ENCODE measurements at places on chromosomes 2 and 18.

GRCh38 chr2:204557604-204558003 lies 12.3 kb downstream of the PARD3B start:
- DNase-seq = no peak

DNA sequence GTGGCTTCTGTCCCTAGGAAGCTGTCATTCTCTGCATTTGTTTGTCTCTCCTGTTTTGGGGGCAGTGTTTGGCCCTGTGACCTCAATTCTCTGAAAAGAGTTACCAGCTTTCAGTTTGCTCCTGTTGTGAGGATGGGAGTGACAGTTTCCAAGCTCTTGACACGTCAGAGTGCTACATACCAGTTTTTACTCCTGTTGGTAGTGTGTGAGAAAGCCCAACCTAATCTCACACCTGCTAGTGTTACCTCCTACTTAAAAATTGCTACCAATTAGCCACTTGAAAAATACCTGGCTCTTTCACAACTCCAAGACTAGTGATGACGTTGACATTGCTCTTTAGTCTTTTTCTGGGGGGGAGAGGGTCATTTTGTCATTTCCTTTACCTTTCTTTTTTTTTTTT lies 14.1 kb downstream of the SKA1 start:
- no peak for DNase-seq

- no peak for DNase-seq
Measured at GRCh38 chr18:13290856-13291271, 72.3 kb downstream of the LDLRAD4 start.

DNA sequence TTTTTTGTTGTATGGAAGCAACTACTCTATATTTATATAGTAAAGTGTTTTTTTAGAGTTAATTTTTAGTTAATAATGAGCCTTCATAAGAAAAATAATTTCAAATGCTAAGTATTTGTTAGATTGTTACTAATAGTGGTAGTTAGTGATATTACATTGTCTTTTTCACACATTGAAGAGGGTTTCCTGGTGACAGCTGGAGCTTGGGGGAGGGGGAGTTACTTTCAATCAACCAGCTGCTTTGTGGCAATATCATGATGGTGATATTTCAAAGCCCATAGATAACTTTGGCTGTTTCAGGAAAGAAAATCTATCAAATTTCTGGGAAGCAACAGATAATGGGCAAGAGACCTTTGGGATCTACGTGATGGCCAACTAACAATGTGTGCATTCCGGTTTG lies 4.1 kb downstream of the RHBDD1 start:
- DNase-seq = no peak

GRCh38 chr18:10715791-10716190 lies 190.0 kb downstream of the NAPG start:
- DNase-seq = no peak

DNA sequence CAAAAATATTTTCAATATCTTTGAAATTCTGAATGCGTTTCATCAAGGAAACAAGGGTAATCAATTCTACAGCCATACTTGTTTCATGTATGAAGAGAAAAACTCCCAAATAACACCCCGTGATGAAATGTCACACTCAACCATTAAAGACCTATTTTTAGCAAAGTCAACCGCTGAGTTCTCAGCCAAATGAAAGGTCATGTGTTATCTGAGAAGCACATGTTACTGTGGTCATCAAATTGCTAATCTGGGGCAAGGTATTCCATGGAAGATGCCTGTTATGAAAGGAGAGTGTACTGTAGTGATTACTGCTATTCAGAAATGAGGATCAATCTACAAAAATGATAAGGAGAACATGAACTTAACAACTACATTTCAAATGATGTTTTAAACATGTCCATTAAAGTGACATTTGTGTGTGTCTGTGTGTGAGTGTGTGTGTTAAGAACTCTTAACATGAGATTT lies 126.7 kb downstream of the BCL2 start:
- DNase-seq = no peak

- DNase-seq = no peak
Measured at GRCh38 chr2:128584296-128584890, 265.7 kb upstream of the HS6ST1 start.

- DNase-seq = no peak
Measured at GRCh38 chr2:38806015-38806732, 28.2 kb downstream of the GEMIN6 start.

DNA sequence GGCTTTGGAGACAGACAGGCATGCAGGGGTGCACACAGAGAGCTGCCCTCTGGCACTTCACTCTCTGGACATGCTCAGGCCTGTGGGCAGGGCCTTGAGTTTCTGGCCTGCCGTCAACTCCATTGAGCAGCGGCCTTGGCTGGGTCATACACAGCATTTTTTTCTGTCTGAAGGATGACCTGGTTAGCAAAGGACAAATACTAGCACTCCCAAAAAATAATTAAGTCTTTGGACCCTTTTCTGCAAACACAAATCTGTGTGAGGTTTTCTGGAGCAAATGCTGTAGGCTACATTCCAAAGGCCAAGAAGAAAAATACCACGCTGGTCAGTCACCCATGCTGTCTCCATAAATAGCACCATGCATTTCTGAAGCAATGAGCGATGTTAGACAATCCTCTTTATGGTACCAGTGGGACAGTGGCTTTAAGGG lies 124.7 kb upstream of the CTAGE1 start:
- no peak for DNase-seq

- DNase-seq = no peak
Measured at GRCh38 chr2:119290859-119291587, 67.4 kb downstream of the STEAP3 start.

- no peak for DNase-seq
Measured at GRCh38 chr2:22281033-22281432, 1103.9 kb upstream of the KLHL29 start.

GRCh38 chr2:64424416-64424987 lies 29.5 kb upstream of the LGALSL start:
- DNase-seq = no peak

DNA sequence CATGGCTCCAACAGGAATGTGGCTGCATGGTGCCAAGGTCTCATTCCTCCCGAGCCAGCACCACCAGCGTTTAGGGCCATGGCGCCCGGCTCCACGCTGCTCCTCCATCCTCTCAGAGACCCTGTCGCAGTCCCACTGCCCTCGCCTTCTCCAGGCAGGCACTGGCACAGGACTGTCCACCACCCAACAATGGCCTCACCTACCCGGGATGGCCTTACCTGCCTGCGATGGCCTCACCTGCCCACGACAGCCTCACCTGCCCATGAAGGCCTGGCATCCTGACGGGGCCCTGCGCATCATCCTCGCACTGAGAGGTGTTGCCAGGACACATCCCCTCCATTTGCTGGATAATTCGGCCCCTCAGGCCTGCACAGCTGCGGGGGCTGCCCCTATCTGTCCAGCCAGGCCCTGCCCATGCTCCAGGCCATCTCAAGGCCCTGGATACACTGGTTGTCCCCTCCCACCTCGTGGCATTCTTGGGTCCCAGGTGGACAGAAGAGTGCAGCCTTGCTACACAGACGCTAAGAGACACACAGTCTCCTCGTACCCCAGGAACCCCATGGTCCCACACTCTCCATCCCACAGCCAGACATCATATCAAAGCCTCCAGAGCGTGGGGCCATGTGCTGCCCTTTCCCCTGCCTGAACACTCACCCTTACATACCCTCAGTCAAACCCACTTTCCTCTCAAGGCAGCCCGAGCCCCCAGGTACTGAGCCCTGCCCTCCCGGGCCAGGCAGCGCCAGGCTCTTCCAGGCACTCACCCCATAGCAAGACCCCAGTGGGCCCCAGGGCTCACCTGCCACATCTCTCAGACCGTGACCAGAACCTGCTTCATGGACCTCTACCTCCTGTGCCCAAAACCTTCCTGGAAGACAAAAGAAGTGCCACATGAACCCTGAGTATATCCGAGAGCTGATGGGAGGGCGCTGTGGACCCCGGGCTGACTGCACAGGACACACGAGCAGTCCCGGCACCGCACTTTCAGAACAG lies 268.6 kb downstream of the EIPR1 start:
- no peak for DNase-seq

- DNase-seq = no peak
Measured at GRCh38 chr2:119548516-119549120, 4.4 kb downstream of the CFAP221 start.

GRCh38 chr2:154696369-154696768 lies 2.1 kb upstream of the KCNJ3 start:
- no peak for DNase-seq

GRCh38 chr2:240963065-240963867 lies 35.2 kb upstream of the SNED1 start:
- no peak for DNase-seq

- DNase-seq = no peak
Measured at GRCh38 chr2:127649100-127649611, 3.2 kb downstream of the GPR17 start.

DNA sequence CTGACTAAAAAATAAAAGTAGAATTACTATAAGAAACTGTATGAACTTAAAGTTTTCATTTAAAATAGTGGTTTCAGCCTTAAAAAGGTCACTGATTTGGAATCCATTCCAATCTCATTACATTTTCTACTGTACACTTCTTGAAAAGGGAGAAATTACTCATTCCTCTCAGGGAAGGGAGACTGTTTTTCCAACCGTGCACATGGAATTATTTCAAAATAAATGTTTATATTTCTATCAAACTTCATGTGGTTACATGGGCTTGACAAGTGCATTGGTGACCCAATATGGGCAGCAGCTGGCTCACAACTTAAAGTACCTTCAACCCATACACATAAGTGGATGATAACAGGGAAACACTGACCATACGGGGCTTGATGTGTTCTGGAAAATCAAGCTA lies 324.5 kb upstream of the THUMPD2 start:
- no peak for DNase-seq

- no peak for DNase-seq
Measured at GRCh38 chr2:219358170-219359075, 25.9 kb upstream of the RESP18 start.

DNA sequence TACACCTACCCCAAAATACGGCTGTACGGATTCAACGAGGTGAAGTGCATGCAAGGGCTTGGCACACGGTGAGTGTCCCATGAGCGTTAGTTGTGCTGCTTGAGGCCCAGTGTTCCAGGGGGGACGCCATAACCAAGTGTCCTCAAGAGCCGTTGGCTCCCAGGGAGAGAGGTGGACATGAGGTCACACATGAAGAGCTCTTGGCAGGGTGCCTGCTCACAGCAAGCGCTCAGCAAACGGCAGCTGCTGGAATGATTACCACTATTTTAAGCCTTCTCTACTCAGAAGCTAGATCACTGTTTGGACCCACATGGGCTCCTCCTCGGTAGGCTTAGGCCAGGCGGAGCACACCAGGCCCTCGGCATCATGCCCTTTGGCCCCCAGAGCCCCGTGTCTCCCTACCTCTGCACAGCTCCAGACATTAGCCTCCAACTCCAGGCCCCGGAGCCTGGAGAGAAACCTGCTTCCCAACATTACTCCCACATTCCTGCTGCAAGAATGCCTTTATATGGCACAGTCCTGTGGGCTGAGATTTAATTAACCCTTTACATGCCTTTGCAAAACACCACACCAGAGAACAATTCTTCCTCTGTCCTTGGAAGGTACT lies 68.4 kb upstream of the PPP1CB start:
- no peak for DNase-seq

Measured in CD4-positive, alpha-beta T cell treated with Interleukin-1 beta for 1 hour (primary cell).